Cardiac fibroblast (primary cell): ENCODE measurements at places on chromosomes 4 and X.

- no peak for DNase-seq
Observed at GRCh38 chr4:142532054-142532453, 314.0 kb downstream of the INPP4B start.

DNA sequence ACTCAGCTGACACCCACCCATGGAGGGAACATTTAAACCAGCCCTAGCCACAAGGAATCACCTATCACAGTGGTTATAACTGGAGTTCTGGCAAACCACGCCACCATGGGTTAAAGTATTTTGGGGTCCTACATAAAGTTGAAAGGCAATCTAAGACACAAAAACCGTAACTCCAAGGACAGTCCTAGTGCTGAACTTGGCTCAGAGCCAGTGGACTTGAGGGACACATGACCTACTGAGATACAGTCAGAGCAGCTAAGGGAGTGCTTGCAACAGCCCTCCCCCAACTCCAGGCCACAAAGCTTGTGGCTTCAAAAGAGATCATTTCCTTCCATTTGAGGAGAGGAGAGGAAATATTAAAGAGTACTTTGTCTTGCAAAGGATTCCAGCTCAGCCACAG is 300.5 kb downstream of the FGF13 start:
- no peak for DNase-seq

GRCh38 chrX:69107231-69107739 is 58.0 kb downstream of the PJA1 start:
- no peak for DNase-seq

DNA sequence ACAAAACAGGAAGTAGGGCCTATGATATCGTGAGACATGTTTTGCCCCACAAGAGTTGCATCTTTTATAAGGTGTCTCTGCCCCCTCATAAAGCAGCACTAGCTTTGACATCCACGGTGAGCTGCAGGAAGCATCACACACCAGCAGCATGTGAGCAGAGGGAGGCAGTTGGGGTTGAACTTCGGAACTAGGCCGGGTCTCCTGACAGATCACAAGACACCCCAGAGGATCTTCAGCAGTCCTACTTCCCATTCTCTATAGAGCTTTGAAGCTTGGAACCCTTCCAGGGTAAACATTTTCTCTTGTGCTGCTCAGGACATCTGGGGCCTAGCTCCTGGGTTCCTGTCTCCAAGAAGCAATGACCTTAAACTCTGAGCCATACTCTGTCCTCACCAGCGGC is 27.5 kb downstream of the YY2 start:
- peak; percentile 7 for DNase-seq

GRCh38 chrX:80807606-80807991 is 2.1 kb downstream of the BRWD3 start:
- peak; percentile 3 for DNase-seq

GRCh38 chr4:148962539-148963290 is 520.5 kb upstream of the NR3C2 start:
- no peak for DNase-seq

- DNase-seq: no peak
Observed at GRCh38 chrX:20746690-20747089, 480.0 kb upstream of the RPS6KA3 start.

DNA sequence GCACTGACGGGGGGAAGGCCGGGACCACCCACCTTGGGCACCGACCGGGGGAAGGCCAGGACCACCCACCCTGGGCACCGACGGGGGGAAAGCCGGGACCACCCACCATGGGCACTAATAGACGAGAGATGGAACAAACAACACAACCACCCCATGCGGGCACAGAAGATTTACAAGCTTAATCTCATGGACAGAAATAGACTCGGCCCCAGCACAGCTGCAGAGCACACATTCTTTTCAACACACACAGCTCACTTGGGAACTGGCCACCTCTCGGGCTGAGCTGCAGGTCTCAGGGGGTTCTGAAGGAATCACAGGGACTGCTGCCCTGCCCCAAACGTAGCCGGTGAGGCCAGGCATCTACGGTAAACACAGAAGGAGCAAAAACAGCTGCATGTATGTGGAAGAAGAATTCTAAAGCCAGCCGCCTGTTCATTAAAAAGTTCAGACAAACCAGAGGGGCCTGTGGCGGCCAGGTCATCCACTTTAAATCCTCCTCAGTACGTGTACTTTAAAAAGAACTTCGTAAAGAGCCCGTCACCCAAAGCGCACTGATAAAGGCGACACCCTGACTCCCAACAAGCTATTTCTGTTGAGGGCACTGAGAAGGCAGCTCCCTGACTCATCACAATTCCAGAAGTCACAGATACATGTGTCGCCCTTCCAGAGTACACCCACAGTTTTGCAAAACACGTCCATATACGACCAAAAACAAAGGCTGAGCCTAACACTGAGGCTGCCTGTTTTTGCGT is 17.7 kb downstream of the PPP2R3B start:
- peak; percentile 24 for DNase-seq

DNA sequence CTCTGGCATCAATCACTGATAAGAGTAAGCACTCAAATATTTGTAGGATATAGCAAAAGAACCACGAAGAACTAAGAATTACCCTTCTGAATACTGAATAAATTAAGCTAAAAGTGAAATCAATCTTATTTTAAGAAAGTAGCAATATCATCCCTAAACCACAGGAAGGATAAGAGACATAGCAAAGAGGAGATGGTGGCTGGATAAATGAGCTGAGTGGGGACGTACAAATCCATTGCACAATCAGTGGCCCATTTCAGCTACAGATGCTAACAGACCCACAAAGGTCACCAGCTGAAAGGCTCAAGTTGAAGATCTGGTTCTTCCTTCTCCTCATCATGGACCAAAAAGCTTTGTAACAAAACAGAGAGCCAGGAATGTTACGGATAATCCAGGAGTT is 77.1 kb downstream of the SLC9A7 start:
- peak; percentile 5 for DNase-seq

DNA sequence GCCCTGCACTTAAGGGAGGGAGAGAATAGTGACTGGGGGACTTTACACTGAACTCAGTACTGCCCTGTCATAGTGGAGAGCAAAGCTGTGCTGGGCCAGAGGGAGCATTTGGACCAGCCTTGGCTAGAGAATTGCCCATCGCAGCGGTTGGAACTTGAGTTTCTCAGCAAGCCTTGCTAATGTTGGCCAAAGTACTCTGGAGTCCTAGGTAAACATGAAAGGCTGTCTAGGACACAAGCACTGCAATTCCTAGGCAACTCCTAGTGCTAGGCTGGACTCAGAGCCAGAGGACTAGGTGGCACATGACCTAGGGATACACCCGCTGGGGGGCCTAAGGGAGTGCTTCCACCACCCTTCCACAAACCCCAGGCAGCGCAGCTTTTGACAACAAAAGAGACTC is 15.0 kb downstream of the MED14 start:
- DNase-seq: no peak

DNA sequence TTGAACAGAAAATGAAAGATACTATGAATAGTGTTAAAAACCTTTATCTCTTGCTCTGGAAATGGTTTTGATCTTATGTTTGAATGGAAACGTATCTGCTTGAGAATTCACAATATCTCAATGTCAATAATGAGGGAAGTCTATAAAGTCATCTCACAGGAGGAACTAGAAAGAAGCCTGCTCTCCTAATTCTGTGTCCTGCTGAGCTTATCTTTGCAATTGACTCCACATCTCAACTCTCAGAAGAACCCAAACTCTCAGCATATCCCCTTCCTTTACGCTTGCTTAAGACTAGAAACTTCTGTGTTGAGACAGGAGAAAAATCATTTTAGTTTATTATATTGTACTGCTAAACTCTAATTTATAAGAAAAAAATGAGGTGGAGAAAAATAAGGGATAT is 8.3 kb upstream of the PF4V1 start:
- no peak for DNase-seq
